HEK293T (cell line): ENCODE measurements at places on chromosomes 4 and X.

- DNase-seq = no peak
Measured at GRCh38 chr4:136121426-136121825, 1410.9 kb downstream of the PCDH18 start.

- no peak for DNase-seq
Measured at GRCh38 chr4:45043911-45044310, 317.6 kb upstream of the GNPDA2 start.

DNA sequence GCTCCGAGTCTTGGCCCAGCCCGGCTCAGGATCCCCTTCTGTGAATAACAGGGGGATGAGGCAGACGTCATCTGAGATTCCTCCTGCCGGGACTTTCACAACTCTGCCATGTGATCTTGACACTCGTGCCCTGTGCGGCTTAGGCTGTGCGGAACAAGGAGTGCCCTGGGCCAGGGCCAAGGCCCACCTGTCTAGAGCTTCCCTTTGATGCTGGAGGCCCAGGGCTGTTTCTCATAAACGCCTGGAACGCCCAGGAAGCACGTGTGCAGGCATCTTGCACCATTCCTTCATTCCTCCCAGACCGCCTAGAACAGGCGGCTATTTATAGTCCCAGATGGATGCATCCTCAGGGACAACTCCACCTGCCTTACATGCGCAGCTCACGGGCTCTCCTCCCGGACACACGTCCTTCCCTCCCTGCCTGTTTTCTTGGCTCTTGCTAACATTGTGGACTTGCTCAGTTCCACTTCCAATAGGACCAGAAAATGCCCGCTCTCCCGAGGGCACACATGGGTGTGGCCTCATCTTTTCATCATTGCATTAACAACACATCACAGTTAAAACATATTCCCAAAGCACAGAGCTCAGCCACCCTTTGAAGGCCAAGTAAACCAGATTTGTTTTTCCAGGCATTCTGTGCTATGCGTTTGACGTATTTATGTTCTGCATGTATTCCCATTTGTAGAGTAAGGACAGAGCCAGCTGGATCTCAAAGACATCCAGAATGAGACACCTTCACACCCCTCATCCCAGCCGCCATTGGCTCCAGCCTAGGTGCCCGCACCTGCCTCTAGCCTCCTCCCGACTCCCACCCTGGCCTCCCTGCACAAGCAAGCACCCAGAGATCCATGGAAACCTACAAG is 57.2 kb downstream of the ABLIM2 start:
- no peak for DNase-seq

GRCh38 chr4:128825226-128825625 is 15.7 kb downstream of the JADE1 start:
- DNase-seq = no peak

GRCh38 chrX:130915302-130915701 is 12.3 kb upstream of the ENOX2 start:
- no peak for DNase-seq

DNA sequence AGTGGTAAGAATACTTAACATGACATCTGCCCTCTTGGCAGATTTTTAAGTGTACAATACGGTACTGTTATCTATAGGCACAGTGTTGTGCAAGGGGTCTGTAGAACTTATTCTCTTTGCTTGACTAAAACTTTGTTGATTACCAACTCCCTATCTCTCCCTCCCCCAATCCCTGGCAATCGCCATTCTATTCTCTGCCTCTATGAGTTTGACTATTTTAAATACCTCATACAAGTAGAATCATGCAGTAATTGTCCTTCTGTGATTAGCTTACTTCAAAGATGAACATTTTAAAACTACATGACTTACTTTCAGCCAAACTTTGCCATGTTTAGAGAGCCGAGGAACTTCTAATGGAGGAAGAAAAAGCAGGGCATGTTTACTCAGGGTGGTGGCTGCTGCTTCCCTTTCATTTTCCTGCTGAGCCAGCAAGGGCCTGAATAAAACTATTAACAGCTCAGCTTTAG is 62.4 kb downstream of the APOO start:
- no peak for DNase-seq

DNA sequence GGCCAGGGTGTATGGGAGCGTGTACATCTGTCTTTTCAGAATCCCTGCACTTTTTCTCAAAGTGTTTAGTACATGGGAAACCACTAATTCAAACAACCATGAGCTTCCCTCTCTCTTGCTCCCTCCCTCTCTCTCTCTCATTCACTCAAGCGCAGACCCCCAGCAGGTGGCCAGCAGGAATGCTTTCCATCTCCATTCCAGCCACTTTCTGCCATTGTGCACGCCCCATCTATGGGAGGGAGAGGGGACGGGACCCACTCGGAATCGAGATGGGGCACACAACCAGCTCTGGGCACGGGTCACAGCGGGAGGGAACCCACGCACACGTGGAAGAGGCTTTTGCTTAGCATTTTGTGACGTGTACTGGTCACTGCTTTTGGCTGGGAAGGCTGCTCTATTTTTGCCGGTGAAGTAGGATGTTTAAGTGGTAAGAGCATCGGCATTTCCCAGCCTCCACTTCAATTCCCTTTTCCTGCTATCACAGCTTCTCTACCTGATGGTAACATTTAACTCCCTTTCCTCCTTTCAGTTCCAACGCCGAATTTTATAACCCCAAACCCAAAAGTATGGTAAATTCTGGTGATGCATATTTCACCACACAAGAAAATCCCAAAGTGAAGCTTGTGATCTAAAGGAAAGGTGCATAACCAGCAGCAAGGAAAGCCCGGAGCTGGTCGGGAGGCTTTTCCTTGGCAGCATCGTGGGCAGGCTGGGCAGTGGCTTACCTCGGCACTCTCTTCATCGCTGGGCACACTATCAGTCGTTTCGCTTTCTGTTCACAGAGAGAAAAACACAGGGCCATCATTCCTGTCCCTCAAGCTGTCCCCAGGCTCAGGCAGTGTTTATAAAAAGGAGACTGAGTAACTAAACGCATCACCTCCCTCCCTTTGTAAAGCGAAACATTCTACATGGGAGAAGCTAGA is 84.1 kb downstream of the IRF2 start:
- no peak for DNase-seq

GRCh38 chrX:101229170-101229569 is 9.6 kb downstream of the DRP2 start:
- DNase-seq = no peak

GRCh38 chr4:26858035-26858918 is 2.4 kb upstream of the STIM2 start:
- DNase-seq = no peak

GRCh38 chr4:187321711-187322110 is 598.1 kb upstream of the FAT1 start:
- no peak for DNase-seq
